Astrocyte of the spinal cord (primary cell): ENCODE measurements at places on chromosomes 1 and 21.

DNA sequence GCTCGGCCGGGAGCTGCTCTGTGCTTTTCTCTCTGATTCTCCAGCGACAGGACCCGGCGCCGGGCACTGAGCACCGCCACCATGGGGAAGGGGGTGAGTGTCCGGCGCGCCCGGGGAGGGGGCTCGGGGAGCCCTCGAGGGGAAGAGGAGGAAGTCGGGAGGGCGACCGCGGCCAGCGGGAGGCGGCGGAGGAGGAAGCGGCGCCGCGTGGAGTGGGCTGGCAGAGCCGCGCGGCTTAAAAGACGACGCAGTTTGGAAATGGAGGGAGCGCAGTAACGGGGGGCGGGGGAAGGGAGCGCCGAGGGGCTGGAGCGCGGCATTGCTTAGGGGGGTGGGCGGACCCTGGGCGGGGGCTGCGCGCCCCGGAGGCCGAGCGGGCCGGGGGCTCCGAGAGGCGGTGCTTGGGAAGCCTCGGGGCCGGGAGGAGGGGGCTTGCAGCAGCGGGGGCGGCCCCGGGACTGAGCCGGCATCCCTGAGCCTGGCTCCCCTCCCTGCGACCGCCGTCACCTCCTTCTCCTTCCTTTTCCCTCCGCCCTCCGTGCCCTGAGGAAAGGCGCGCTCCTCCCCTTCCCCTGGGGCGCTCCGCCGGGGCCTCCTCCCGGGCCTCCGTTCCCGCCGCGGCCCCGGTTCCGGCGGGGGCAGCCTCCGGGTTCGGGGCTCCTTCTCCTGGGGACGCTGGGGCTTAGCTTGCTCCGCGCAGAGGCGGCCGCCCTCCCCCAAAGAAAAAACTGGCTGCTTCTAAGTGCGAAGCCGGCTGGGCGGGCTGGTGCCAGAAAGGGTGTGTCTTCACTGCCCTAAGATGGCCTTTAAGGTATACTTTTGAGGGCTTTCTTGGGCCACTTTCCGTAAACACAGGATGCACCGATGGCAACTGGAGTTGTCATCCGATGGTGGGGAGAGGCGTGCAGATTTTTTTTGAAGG is 648 bp downstream of the ATP1A1 start:
- peak; percentile 58 for DNase-seq

DNA sequence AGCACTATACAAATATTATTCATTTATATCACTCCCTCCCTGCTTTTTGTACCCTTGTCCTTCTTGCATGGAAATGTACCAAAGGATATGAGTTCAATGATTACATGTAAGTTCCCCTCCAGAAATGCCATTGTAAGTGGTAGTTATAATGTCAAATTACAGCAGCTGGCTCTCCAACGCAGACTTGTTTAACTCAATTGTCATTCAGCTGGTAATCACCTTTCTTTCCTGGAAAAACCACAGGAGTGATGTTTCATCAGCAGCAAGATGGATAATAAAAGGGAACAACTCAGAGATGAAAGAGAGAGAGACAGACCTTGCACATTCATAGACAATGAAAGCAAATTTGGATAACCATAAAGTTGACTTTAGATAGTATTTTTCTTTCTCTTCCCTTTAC is 578.6 kb upstream of the PBX1 start:
- DNase-seq = no peak

DNA sequence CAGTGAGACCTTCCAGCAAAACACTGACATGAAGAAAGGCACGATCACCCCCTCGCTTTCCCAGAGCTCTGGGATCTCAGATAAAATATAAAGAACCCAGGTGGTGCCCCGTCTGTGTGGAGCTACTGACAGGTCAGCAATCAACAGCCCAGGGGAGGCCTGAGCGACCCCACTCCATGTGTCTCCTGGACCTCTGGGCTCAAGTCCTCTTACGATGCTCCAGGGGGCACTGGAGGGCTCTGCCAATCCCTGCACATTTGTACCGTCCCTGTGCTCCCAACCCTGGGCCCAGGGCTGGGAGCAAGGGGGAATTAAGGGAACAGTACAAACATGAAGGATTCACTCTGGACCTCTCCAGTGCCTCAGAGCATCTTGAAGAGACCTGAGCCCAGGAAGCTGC is 12.5 kb downstream of the S100A7A start:
- no peak for DNase-seq

GRCh38 chr1:93876244-93876643 is 2.8 kb downstream of the DNTTIP2 start:
- DNase-seq = no peak

GRCh38 chr1:68449901-68450300 is at the start of gene RPE65:
Gene RPE65 (minus strand): TSS chr1:68449954. CDS start chr1:68449905, 49 bp downstream.
- DNase-seq = peak; percentile 59

- DNase-seq = no peak
Measured at GRCh38 chr1:115036814-115037507, 7.3 kb downstream of the TSHB start.
